GM23338 (cell line): ENCODE measurements at places on chromosomes 16 and 17. TPM values are rescaled to one million over a fixed set of nuclear protein-coding genes. Genes with fewer than 3 reads are reported as not detected.

DNA sequence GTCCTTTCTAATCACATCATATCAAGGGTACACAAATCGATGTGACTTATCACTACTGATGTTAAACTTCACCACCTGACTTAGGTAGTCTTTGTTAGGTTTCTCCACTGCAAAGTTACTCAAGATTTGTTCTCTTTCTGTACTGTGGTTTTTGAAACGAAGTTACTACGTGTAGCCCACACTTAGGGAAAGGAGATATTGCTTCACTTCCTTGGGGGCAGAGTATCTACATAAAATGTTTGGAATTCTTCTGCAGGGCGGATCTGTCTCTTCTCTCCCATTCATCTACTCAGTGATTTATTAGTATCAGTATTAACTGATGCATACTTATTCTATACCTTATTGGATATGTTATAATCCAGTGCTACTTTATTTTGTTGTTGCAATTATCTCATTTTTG lies 403.6 kb upstream of the MON1B start:
- no peak for DNase-seq

DNA sequence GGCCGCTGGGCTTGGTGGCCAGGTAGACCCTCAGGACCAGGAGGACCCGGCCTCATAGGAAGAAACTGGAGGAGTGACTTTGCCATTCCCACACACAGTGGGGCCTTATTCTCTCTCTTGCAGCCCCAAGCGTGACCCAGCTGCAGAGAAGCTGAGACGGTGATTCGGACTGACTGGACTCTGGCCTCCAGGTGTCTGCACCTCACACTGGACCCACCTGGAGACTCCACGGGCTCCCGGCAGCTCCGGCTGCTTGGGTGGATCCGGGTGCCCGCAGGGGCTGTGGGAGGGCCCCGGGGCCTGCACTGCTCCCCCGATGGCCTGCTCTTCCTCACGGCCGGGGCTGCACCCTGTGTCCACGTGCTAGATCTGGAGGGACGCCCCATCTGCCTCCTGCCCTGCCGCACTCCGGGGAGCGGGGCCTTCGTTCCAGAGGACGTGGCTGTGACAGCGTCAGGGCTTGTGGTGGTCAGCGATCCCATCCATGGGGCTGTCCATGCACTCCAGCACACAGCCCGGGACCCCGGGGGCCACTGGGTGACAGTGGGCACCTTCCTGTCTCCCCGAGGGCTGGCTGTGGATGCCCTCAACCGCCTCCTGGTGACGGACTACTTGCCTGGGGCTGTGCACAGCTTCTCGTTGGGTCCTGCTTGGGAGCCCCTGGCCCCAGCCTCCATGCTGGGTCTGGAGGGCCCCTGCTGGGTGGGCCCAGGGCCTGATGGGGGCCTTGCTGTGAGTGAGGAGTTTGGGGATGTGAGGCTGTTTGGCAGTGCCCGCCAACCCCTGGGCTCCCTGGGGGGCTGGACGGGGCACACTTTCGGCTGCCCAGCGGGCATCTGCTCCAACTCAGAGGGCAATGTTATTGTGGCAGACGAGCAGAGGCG lies 810 bp downstream of the NHLRC4 start:
- no peak for DNase-seq

The TUBB3 gene
- total RNA-seq, result 431 and 443 TPM in 2 replicates

The ASIC2 gene
- total RNA-seq, result 2.1 and 2.8 TPM in 2 replicates
